ENCODE measurements at places on chromosomes 2 and 18.

- DNase-seq: no peak
Measured at GRCh38 chr2:215982465-215982875, 30.9 kb downstream of the MREG start.

- DNase-seq: no peak
Measured at GRCh38 chr2:212021947-212022346, 516.7 kb downstream of the ERBB4 start.

DNA sequence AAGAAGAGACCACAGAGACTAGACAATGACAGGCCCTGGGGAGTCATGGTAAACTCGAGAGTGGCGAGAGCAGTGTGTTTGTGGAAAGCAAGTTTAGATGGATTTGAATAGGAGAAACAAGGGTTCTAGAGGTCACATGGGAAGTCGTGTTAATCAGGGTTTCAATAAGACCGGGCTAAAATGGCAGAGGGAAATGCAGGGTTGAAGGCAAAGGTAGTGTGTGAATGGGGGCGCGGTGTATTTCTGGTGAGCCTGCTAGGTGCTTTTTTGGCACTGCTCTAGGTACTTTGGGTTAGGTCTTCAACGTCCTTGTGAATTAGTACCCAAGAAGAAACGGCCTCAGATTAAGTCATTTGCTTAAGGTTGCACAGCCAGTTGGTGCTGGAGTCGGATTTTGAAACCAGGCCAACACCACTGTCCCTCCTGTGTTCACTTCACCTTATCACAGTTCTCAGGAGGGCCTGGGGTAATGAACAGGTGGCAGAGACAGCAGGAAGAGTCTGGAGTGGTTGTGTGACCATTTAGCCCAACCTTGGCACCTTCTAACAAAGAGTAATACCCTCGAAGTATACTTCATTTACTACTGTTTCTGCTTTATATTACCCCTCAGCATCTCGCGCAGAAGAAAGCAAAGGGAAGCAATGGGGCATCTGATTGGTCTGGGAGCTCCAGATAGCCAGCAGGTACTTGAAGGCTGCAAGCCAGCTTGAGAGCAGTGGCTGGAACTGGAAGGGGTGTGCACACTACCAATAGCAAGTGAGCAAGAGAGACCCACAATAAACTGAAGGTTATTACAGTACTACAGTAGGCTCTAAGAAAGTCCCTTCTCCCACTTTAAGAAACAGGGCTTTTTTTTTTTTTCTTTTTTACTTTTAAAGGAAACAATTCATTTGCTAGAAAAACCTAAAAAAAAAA is 33.4 kb upstream of the GAREM2 start:
- no peak for DNase-seq

- no peak for DNase-seq
Measured at GRCh38 chr2:61853086-61853846, 594 bp downstream of the FAM161A start.

DNA sequence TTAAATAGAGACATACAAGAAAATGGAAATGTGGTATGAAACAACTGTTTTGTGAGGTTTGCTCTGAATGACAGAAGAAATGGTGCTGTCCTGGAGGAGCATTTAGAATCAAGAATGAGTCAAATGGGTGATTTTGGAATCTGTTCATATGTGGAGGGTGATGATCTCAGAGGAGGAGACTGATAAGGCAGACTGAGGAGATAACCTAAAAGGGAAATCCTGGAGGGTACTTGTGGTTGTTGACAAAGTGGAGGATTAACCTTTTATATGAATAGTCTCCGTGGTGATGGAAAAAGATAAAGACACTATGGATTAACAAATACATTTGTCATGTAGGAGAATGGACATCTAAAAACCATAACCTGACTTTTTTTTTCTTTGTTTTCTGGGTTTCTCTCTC is 74.1 kb downstream of the MMADHC start:
- DNase-seq: no peak

DNA sequence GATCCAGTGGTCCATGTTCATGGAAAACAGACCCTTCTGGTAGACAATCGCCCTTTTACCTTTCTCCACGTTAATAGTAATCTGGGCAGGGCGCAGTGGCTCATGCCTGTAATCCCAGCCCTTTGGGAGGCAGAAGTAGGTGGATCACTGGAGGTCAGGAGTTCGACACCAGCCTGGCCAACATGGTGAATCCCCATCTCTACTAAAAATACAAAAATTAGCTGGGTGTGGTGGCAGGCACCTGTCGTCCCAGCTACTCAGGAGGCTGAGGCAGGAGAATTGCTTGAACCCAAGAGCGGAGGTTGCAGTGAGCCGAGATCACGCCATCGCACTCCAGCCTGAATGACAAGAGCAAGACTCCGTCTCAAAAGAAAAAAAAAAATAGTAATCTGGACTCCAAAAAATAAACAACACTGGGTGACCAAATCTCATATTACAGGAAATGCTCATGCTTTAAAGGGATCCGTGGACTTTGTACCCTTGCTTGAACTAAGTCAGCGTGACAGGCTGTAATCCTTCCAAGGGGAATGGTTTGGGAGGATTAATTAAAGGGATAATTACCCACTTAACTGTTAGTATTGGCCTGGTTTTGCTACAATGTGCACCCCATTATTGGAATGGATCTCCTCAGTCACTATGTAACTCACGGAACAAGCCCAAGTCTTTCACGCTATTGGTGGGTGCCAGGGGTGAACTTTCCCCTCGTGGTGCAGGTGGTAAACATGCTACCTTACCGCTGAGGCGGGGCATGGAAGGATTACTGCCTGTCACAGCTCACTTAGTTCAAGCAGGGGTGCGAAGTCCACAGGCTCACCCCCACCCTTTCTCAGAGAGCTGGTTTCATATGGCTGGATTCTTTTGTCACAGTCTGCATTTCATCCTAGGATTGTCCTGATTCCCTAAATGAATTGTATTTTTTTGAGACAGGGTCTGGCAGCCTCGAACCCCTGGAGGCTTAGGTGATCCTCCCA is 36.7 kb downstream of the PROC start:
- no peak for DNase-seq

- no peak for DNase-seq
Measured at GRCh38 chr18:2392446-2392845, 178.9 kb downstream of the METTL4 start.

DNA sequence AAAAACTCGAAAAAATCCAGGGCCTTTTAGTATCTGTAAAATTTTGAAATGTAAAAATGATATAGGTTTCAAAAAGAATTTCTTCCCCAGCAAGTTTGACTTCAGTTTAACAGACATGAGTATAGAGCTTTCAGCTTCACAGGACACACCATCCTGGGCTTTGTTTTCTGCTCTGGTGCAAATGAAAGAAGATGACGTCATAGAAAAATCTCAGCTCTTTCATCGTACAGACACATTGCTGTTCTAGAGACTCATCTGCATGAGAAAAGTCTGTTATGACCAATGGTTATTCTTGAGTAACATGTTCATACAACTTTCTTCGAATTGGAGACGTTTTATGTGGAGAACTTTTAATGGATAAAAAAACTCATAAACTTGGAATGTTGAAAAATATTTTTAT is 111.7 kb upstream of the DYNAP start:
- DNase-seq: no peak

GRCh38 chr2:108921096-108922030 is 67.7 kb downstream of the EDAR start:
- DNase-seq: no peak

DNA sequence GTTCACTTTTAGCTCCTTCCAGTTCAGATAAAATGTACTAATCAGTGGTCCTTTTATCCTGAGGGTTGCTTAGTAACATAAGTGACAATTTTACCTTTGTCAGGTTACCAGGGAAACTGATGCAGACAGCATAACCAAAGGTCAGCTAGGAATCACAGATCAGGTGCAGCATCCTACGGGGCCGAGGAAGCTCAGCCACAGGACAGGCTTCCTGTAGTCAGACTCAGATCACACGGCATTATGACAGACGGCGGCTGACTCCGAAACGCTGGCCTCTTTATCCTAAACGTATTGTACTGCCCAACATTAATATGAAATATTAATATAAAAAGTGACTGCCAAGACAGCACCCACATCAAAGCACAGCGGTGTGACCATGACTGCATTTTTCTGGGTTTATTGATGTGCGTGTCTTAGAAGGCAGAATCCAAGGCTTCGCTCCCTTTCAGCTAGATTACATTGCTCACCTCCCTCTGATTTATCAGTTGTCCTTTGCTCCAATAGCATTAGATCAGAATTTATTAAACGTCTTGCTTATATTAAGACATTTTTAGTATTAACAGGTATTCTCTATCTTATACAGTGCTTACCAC is 444.5 kb downstream of the CMPK2 start:
- no peak for DNase-seq

DNA sequence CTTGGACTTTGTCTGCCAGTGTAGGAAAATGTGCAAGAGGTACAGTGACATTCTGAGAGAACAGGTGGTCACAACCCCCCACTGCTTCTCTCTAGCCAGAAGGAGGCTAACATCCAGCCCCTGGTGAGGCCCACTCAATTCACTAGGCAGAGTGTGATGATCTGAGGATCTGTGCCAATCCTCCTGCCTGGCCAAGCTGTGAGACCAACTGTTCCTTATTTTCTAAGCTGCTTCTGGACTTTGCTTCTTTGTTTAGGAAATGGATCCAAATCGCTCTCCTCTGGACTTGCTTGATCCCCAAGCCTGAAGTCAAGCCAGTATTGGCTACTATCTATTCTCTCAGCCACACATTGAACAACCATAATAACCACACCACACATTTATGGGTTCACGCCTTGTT is 202.8 kb downstream of the PIK3C3 start:
- no peak for DNase-seq

DNA sequence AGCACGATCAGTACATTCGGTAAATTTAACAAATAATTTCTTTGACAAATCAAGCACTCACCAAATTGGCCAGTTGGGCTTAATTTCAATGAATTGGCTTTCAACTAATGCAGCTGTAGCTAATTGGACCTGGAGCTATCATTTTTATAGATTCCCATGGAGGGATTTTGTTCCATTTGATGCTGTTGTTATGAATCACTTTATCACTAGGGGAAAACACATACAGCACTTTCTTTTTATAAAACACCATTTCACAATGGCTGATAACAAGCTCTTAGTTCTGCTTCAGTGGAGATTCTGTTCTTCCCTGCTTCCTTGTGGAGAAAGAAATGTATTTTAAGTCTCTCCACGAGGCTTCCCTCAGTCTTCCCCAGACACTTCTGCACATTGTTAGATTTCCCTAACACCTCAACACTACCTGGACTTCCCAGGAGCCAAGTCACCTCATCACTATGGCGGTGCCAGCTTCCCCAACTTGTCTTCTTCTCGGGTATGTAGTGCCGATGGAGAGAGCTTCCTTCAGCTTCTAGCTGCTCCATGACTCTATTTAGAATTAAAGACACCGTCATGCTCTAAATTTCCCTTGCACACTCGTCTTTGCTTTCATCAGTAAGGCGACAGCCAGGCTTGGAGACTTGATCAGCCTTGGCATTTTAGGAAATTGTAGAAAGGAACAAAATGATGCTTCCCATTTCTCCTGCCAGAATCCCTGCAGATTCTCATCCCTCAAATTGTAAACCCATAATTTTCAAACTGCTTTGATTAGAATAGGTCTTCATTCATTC is 72.0 kb downstream of the INPP5D start:
- no peak for DNase-seq

DNA sequence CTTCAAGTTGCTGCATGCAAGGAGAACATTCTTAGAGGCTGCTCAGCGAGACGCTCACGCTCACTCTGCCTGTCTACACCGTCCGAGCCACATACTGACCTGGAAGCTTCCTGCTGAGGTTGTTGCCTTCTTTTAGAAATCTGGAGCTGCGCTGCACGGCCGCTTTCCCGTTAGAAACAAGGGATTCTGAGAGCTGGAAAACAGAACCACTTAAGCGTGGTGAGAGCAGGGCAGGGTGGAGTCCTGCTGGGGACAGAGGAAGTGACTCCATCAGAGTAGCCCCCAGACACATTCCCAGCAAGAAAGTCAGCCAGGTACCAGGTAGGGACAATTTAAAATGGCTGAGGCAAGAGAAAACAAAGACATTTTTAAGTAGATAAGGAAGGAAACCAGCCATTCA is 135.2 kb downstream of the LAMA1 start:
- DNase-seq: no peak

DNA sequence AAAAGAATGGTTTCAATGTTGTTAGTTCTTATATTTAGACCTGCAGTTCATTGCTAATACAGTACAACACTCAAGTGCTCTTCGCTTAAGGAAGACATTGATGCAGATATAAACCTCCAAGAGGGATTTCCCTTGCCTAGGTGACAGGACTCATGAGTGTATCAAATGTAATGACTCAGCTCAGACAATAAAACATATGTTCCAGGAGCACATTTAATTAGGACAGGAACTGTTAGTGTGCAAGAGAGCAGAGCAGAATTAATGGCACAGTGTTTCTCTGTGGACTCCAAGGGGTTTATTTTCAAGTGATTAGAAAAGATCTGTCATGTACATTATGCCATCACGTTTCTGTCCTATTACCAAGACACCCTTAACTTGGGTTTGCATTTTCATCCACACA is 375.0 kb downstream of the LRRTM4 start:
- no peak for DNase-seq

DNA sequence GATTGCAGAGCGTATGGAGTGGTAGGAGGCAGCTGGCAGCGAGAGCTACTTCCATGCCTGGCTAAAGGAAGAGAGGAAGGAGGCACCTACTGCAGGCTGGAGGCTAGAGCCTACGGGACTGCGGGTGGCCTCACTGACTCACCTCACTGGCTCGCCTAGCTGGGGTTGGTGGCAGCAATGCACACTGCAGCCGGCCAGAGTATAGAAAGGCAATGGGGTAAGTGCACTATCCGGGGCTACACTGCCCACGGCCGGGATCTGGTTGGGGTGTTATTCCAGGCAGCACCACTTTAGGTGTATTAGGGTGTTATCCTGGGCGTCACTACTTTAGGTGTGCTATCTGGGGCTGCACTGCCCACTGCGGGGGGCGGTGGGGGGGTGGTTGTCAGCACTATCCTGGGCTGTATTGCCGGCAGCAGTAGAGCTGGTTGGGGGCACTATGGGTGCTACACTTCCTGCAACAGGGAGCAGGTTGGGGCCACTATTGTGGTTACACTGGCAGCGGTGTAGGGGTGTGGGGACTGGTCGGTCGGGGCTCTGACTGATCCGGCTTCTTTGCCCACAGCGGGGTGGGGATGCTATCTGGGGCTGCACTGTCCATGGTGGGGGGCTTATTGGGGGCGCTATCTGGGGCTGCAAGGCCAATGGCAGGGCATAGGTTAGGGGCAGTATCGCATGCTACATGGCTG is 33.3 kb upstream of the ANKRD62 start:
- DNase-seq: no peak

- DNase-seq: no peak
Measured at GRCh38 chr2:28545590-28546200, 49.8 kb downstream of the PLB1 start.

- no peak for DNase-seq
Measured at GRCh38 chr2:207930747-207931146, 94.6 kb downstream of the PLEKHM3 start.

- DNase-seq: no peak
Measured at GRCh38 chr2:143121079-143121478, 8.1 kb upstream of the ARHGAP15 start.

GRCh38 chr2:109521233-109522062 is 92.3 kb downstream of the SEPTIN10 start:
- no peak for DNase-seq

DNA sequence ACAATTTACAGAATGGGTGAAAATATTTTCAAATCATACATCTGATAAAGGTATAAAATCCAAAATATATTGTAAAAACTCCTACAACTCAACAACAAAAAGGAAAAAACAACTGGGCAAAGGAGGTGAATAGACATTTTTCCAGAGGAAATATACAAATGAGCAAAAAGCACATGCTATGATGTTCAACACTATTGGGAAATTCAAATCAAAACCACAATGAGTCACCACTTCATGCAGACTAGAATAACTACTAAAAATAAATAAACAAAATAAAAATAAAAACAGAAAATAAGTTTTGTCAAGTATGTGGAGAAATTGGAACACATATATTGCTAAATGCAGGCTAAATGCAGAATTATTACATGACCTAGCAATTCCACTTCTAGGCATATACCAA is 120.9 kb downstream of the FSIP2 start:
- no peak for DNase-seq

Data from brain pericyte (primary cell).